Naive B cell (primary cell): ENCODE measurements at places on chromosomes 2 and 18.

GRCh38 chr2:115359550-115359949 is 917.1 kb downstream of the DPP10 start:
- DNase-seq, result no peak

DNA sequence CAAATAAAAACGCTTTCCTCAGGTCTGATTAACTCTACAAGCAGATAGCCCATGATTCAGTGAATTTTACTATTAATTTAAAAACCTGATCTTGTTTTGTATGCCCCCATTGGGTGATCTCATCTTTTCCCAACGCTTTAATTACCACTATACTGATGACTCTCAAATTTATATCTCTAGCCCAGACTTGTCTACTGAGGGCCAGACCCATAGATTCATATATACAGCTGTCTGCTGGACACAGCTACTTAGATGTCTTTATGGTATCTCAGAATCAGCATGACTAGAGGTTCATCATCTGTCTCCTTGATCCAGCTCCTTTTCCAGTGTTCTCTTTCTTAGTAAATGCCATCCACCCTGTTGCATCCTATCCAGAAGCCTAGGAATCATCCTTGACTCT is 33.8 kb downstream of the TAF1B start:
- no peak for DNase-seq

DNA sequence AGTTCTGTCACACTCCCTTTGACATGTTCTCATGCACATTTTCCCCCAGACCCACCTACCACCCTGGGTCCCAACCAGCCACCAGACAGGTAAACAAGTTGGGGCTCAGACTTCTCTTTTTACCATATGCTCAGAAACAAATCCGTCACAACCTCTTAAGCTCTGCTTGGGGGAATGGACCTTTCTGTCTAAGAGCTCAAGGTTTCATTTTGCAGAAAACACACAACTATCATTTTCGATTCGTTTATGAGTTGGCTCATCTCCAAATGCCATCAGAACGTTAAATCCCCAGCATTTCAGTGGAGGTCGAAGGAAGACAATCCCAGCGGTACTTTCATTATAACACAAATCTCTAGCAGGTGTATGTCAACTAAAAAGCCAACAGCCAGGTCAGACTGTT is 30.6 kb upstream of the NCK2 start:
- no peak for DNase-seq

- no peak for DNase-seq
These were observed 4.2 kb upstream of the ODC1 start for GRCh38 chr2:10452312-10452711.
